ENCODE measurements at places on chromosomes 4 and X. TPM values are rescaled to one million over a fixed set of nuclear protein-coding genes. Genes with fewer than 3 reads are reported as not detected.

ARAF gene
- 75.9 TPM for total RNA-seq

- no peak for DNase-seq
Measured at GRCh38 chr4:153160821-153161220, 43.4 kb upstream of the TRIM2 start.

DNA sequence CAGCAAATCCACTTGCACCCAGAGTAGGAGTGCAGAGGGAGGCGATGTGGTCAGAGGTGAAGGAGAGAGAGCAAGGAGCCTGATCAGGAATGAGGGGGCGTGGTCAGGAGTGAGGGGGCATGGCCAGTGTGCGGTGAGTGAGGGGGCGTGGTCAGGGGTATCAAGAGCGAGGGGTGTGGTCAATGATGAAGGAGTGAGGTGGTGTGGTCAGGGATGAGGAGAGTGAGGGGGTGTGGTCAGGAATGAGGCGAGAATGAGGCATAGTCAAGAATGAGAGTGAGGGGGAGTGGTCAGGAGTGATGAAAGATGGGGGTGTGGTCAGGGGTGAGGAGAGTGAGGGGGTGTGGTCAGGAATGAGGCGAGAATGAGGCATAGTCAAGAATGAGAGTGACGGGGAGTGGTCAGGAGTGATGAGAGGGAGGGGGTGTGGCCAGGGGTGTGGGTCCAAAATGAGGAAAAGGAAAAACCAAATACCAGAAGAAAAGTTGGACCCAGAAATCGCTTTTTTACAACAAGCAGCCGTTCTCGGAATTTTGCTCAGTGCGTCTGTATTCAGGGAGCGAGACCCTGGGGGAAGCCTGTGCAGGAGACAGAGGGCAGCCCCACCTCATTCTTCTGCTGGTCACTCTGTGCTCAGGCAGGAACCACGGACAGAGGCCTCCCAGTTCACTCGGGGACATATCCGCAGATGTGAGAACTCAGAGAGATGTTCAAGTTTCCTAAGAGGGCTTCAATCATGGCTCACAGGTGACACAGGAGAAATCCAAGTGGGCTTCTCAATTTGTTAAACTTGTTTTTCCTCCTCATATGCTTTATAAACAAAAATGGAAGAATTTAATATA is 47.5 kb downstream of the MAGEA1 start:
- DNase-seq, result no peak

DNA sequence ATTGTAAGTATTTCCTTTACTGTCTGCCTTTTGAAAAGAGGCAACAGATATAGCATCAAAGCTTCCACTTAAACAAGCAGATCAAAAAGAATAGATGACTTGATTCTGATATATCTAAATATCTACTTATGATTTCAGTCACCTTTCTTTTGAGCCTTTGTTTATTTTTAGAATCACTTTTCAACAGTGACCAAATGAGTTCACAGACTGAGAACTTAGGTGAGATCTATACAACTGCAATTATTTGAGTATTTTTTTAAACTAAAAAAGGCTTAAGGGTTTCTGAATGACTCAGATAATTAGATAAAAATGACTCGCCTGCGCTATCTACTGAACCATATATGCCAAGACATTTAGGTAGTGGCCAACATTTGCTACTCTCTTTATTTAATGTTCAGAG is 166.7 kb upstream of the KCNIP4 start:
- DNase-seq, result no peak
